ENCODE measurements at places on chromosomes 2 and 18. TPM values are rescaled to one million over a fixed set of nuclear protein-coding genes. Genes with fewer than 3 reads are reported as not detected.

RUFY4 gene
- polyA plus RNA-seq = 0.69 TPM

LRRC30 gene
- polyA plus RNA-seq = not detected

HOXD13 gene
- polyA plus RNA-seq = not detected

IKZF2 gene
- polyA plus RNA-seq = 3.2 TPM

ALK gene
- polyA plus RNA-seq = 1.5 TPM

UGT1A8 gene
- polyA plus RNA-seq = not detected

RAPGEF4 gene
- polyA plus RNA-seq = 9.4 TPM

HOXD4 gene
- polyA plus RNA-seq = 4.9 TPM

KRTCAP3 gene
- 55.5 TPM for polyA plus RNA-seq

L3MBTL4 gene
- polyA plus RNA-seq = 4.0 TPM

DNA sequence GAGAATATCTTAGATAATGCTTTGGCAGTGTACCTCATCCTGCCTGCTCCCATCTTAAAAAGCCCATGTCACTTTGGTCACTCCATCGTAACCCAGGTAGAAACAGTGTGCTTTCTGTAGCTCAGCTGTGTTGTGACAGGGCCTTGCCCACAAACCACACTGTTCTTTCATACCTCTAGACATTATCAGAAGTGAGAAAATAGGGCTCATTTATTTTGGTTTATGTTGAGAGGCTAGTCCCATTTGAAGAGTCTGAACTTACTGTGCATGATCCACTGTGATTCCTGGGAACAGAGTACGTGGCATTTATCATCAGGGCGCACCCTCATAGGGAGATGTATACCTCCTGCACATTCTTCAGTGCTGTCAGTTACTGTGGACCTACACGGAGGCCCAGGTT is 69.7 kb downstream of the FEZ2 start:
- H3K27me3 ChIP-seq = no peaks in the 10 kb centered on the region
- H3K4me1 ChIP-seq = peaks cover 7% of the 10 kb centered on the region
- H3K36me3 ChIP-seq = peaks cover 8% of the 10 kb centered on the region
- H3K27ac ChIP-seq = no peak overlapping the region
- no peak overlapping the region for H3K4me3 ChIP-seq

GRCh38 chr2:168072626-168073303 is 174.6 kb downstream of the STK39 start:
- H3K4me1 ChIP-seq = no peaks in the 10 kb centered on the region
- no peak overlapping the region for H3K27ac ChIP-seq
- no peak overlapping the region for H3K4me3 ChIP-seq
- H3K27me3 ChIP-seq = no peaks in the 10 kb centered on the region
- DNase-seq = no peak
- H3K36me3 ChIP-seq = peaks cover 10% of the 10 kb centered on the region

GRCh38 chr2:105179469-105180372 is 61.8 kb upstream of the GPR45 start:
- H3K27ac ChIP-seq = no peak overlapping the region
- peaks cover 32% of the 10 kb centered on the region for H3K27me3 ChIP-seq
- no peak overlapping the region for H3K4me3 ChIP-seq
- H3K4me1 ChIP-seq = no peaks in the 10 kb centered on the region
- no peaks in the 10 kb centered on the region for H3K36me3 ChIP-seq
- DNase-seq = no peak

DNA sequence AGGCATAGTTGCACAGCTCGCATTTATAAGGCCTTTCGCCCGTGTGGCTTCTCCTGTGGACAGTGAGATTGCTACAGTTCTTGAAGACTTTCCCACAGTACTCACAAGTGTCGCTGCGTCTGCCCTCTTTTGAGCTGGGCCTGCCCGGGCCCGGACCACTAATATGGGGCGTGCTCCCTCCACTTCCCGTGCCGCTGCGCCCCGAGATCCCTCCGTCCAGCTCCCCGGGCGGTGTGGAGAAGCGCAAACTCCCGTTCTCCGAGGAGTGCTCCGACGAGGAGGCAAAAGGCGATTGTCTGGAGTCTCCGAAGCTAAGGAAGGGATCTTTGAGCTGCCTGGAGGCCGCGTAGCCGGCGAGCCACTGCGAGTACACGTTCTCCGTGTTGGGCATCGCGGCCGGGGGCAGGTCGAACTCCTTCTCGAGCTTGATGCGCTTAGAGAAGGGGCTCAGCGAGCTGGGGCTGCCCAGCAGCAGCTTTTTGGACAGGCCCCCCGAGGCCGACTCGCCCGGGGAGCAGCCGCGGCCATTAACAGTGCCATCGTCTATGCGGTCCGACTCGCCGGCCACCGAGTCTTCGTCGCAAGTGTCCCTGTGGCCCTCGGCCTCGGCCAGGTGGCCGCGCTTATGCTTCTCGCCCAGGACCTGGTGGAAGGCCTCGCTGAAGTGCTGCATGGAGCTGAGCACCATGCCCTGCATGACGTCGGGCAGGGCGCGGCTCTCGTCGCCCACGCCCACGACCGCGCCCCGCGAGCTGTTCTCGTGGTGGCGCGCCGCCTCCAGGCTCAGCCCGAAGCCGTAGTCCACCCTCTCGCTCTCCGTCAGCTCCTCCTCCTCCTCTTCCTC is 92.7 kb downstream of the BCL11A start:
- peaks cover 6% of the 10 kb centered on the region for H3K4me1 ChIP-seq
- no peak overlapping the region for H3K4me3 ChIP-seq
- no peaks in the 10 kb centered on the region for H3K27me3 ChIP-seq
- H3K36me3 ChIP-seq = peaks cover 24% of the 10 kb centered on the region
- DNase-seq = no peak

GRCh38 chr18:61398961-61399705 is 65.9 kb downstream of the CDH20 start:
- H3K4me3 ChIP-seq = no peak overlapping the region
- H3K4me1 ChIP-seq = no peaks in the 10 kb centered on the region
- H3K27me3 ChIP-seq = no peaks in the 10 kb centered on the region
- H3K27ac ChIP-seq = no peak overlapping the region

DNA sequence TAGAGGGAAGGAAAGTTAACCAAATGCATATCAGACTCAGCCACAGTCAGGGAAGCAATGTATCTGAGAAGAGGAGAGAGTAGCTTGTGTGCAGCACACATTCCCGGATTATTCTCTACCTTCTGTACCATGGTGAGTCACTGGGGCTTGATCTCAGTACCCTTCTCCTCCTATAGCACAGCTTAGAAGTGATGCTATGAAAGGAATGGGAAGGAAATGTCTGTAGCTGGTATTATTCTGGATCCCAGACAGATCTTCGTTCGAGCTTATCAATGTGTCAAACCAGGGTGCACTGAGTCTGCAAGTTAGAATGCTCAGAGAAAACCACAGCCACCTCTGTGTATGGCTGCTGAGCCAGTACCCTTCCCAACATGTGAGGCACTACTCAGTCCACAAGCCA is 88.0 kb upstream of the NFU1 start:
- no peak for DNase-seq
- no peaks in the 10 kb centered on the region for H3K27me3 ChIP-seq
- no peak overlapping the region for H3K27ac ChIP-seq
- no peak overlapping the region for H3K4me3 ChIP-seq
- H3K36me3 ChIP-seq = peaks cover 43% of the 10 kb centered on the region
- H3K4me1 ChIP-seq = no peaks in the 10 kb centered on the region

DNA sequence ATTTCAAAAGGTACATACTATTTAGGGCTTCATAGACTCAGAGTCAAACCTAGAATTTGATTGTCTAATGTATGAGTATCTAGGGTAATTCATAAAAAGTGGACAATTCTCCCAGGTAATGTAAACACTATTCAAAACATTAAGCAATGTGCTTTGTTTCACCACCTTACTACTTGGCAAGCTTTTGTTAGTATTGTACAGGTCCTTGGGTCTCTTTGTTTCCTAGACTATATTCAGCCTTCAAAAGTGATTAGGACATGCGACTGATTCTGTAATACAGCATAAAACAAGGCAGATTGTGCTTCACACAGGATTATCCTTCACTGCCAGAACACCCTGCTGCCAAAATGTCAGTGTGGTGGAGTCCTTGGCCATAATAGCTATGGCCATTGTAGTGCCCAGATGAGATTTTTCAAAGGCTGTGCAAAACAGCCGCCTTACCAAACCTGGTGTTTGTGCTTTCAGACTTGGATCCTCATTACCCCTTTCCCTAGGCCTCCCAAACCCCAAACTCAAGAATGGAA is 90.1 kb upstream of the CAVIN2 start:
- H3K27me3 ChIP-seq = no peaks in the 10 kb centered on the region
- no peaks in the 10 kb centered on the region for H3K36me3 ChIP-seq
- no peaks in the 10 kb centered on the region for H3K4me1 ChIP-seq
- no peak overlapping the region for H3K27ac ChIP-seq

DNA sequence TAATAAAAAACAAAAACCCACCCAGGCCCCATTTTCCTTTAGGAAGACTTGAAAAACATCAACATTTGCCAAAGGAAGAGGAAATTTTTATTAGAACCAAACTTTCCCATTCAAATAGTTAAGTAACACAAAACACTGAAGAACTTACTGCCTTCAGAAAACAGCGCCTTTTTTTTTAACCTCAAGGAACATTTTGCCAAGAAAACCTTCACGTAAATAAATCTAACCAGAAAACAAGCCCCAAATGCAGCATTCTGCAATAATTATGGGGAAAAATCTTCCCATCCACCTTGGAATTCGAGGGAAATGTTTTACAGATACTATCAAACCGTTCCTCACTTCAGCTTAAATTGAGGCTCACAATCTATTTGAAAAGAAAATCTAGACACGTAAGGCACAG is 56.4 kb downstream of the ACVR1 start:
- no peak for DNase-seq
- no peaks in the 10 kb centered on the region for H3K27me3 ChIP-seq
- no peaks in the 10 kb centered on the region for H3K4me1 ChIP-seq
- peaks cover 23% of the 10 kb centered on the region for H3K36me3 ChIP-seq

DNA sequence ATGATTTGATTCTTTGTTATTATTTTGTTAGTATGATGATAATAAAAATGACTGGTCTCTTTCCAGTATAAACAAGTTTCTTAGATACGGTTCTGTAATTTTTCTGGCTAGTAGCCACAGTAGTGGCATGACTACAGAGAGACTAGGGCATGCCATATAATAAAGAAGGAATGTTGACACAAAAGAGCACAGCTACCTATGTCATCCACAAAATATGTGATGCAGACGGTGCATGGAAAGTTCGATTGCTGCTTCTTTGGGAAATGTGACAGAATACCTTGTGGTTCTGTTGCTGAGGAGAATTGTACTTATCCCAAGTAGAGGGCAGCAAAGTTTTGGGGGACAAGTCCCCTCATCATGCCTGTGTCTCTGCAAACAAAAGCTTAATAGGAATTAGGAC is 26.1 kb upstream of the SETBP1 start:
- H3K4me1 ChIP-seq = no peaks in the 10 kb centered on the region
- H3K36me3 ChIP-seq = no peaks in the 10 kb centered on the region
- no peak overlapping the region for H3K27ac ChIP-seq
- no peak overlapping the region for H3K4me3 ChIP-seq
- DNase-seq = no peak

GRCh38 chr2:215644233-215644897 is 208.5 kb upstream of the FN1 start:
- no peaks in the 10 kb centered on the region for H3K36me3 ChIP-seq
- no peak overlapping the region for H3K27ac ChIP-seq
- no peak overlapping the region for H3K4me3 ChIP-seq
- H3K27me3 ChIP-seq = no peaks in the 10 kb centered on the region

GRCh38 chr2:178976351-178976750 is 73.6 kb downstream of the CCDC141 start:
- H3K27ac ChIP-seq = no peak overlapping the region
- no peaks in the 10 kb centered on the region for H3K27me3 ChIP-seq
- DNase-seq = no peak
- H3K4me1 ChIP-seq = no peaks in the 10 kb centered on the region
- no peak overlapping the region for H3K4me3 ChIP-seq

DNA sequence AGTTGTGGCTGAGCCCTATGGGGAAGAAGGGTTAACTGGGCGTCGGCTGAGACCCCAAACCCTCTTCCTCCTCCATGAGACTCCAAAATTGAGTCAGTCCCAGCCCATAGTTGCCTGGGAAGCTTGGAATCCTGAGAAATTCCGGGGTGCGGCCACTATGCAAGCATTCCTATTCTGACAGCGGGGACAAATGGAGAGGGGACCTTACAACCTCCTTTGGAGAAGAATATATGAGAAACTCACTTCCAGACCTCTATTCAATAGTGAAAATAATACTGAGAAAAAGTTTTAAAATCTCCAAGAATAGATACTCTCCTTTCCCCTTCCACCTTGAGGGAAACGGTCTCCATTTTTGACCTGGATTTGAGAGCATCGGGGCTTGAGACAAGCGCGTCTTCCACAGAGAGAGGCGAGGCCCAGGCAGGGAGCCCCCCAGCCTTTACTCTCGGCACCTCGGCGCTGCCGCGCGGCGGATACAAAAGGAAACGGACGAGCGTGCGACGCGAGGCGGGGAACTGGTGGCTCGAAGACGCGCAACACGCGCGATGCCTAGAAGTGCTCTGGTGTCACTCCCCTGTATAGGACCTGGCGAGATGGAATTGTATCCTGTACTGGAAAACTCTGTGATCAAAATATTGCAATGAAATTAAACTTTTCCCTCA is 11.1 kb downstream of the NR4A2 start:
- H3K27me3 ChIP-seq = peaks cover 86% of the 10 kb centered on the region
- H3K36me3 ChIP-seq = no peaks in the 10 kb centered on the region
- H3K4me3 ChIP-seq = no peak overlapping the region
- peaks cover 28% of the 10 kb centered on the region for H3K4me1 ChIP-seq
- no peak overlapping the region for H3K27ac ChIP-seq
